Stimulated activated CD4-positive, alpha-beta T cell treated with anti-CD3 and anti-CD28 coated beads, Interleukin-12 subunit alpha, Interleukin-12 subunit beta, amount 100 ng/mL, for 4 hours (primary cell): ENCODE measurements at places on chromosomes 4 and X.
A peak's percentile ranks its signal among the peaks of the same experiment; 100 is the strongest.

GRCh38 chrX:154981116-154981411 lies 41.5 kb downstream of the F8 start:
- no peak for DNase-seq

GRCh38 chr4:77010841-77011354 lies 61.3 kb downstream of the SEPTIN11 start:
- DNase-seq, result no peak

DNA sequence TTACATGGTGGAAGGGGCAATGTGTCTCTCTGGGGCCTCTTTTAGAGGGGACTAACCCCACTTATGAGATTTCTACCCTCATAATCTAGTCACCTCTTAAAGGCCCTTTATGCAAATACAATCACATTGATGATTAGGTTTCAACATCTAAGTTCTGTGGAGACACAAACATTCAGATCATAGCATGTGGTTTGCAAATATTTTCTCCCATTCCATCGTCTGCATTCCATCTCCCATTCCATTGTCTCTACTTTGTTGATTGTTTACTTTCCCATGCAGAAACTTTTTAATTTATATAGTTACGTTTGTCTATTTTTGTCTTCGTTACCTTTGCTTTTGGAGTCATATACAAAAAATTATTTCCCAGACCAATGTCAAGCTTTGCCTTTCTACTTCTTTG lies 927.5 kb upstream of the INTU start:
- no peak for DNase-seq

- DNase-seq, result peak; percentile 20
Measured at GRCh38 chr4:153257151-153257620, 52.9 kb downstream of the TRIM2 start.

- no peak for DNase-seq
Measured at GRCh38 chr4:7365462-7366179, 69.1 kb downstream of the PSAPL1 start.
